ENCODE measurements at places on chromosomes 12 and 14. TPM values are rescaled to one million over a fixed set of nuclear protein-coding genes. Genes with fewer than 3 reads are reported as not detected.

The SLC38A6 gene
- total RNA-seq = 26.9 TPM

DNA sequence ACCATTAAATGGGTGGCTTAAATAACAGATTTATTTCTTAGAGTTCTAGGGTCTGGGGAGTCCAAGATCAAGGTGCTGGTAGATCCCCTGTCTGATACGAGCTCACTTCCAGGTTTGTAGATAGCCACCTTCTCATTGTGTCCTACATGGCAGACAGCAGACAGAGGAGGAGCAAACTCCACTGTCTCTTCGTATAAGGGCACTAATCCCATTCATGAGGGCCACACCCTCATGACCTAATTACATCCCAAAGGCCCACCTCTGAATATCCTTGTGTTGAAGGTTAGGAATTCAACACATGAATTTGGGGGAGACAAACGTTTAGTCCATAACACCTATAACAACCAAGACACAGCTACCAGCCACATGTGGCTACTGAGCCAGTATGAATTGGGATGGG, 47.1 kb upstream of the PPP2R5C start:
- DNase-seq = no peak

DNA sequence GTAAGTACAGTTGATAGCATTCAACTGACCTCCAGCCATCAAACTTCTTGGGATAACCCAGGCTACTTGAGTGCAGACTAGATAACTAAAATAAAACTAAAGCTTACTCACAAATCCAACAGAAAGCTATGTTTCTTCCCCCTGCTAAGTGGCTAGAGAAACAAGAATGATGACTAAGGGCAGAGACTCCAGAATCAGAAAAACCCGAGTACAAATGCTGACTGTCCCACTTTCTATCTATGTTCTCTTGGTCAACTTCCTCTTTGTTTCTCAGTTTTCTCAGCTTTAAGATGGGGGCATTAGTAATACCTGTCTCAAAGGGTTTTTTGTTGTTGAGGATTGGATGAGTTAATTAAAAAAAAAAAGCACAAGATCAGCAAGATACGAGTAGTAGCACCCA, 6.1 kb upstream of the NUAK1 start:
- DNase-seq = no peak

- peak; percentile 47 for DNase-seq
Observed at GRCh38 chr12:24991209-24992049, 42.5 kb upstream of the BCAT1 start.

GRCh38 chr12:74725154-74725553, 187.5 kb downstream of the ATXN7L3B start:
- no peak for DNase-seq
